ENCODE measurements at places on chromosomes 5 and 9.

DNA sequence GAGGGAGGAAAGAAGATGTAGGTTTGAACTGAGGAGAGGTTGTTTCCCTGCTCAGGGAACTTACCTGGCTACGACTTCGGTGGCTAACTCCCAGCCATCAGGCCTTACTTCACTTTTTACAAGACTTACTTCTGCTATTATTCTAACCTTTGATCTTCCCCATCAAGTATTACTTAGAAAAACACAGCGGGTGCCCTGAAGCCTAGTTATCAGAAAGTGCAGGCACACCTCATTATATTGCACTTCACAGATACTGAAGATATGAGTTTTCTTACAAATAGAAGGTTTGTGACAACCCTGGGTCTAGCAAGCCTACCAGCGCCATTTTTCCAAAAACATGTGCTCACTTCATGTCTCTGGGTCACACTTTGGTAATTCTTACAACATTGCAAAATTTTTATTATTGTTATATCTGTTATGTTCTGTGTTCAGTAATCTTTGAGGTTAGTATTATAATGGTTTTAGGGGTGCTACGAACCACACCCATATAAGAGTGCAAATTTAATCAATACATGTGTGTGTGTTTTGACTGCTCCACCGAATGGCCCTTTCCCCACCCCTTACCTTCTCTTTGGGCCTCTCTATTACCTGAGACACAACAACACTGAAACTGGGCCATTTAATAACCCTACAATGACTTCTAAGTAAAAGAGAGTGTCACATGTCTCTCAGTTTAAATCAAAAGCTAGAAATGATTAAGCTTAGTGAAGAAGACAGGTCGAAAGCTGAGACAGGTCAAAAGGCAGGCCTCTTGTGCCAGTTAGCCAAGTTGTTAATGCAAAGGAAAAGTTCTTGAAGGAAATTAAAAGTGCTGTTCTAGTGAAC, 2102.7 kb upstream of the WWC1 start:
- no peak for DNase-seq

GRCh38 chr5:6567068-6567467, 65.8 kb downstream of the NSUN2 start:
- no peak for DNase-seq

DNA sequence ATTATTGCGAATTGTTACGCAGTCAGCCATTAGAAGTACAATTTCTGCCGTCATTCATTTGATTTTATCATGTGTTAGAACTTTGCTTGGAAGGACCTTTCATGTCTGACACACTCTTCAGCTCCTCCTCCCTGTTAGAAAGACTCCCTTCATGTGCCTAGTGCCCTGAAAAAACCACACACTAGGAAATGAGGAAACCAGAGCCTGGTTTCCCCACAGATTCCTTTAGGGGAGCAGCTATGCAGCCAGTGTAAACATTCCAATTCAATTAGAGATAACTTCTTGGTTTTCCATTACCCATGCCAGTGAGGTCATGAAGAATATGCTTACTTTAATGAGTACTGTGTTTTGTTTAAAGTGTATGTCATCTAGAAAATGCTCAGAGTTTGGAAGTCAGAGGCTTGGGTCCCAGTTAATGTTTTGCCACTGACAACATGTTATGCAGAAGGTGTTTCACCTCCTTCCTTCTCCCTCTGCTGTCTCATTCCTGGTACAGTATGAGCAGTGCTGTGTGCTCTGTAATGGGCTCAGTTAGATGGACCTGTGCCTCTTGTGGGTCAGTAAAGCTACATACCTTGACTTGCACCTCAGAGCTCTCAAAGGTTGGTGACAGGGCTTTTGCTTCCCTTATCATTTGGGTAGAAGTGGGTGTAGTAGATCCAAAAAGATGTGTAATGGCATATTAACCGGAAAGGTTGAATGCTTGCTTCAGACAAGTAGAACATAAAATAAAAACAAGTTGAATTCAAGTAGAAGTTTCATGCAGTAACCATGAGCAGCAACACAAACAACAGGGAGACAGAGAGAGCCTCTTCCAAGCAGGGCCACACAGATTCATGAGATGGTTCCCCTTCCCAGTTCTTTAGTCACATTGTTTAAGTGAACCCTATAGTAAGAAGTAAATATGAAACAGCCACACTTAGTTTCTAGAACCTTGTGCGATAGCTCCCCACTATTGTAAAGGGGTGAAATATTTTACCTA, 52.6 kb upstream of the TNFAIP8 start:
- no peak for DNase-seq

- no peak for DNase-seq
These were observed 13.2 kb downstream of the CSF1R start for GRCh38 chr5:150073086-150073625.

- no peak for DNase-seq
These were observed 13.8 kb upstream of the ANXA1 start for GRCh38 chr9:73137914-73138313.

GRCh38 chr5:24624872-24625271, 19.9 kb downstream of the CDH10 start:
- no peak for DNase-seq

GRCh38 chr9:134557331-134557730, 84.3 kb upstream of the COL5A1 start:
- no peak for DNase-seq

DNA sequence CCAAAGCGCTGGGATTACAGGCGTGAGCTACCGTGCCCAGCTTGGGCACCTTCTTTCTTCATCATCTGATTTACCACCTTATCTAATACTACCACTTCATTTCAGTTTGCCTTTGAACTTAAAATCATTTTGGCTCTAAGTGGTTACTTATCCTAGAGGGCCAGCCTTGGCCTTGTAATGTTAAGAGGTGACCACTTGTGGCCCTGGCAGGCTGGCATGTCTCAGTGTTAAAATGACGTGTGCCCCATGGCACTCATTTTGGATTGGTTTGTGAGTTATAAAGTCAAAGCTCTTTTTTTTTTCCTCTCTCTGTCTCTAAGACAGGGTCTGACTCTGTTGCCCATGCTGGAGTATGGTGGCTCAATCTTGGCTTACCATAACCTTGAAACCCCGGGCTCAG, 17.8 kb downstream of the HABP4 start:
- no peak for DNase-seq

DNA sequence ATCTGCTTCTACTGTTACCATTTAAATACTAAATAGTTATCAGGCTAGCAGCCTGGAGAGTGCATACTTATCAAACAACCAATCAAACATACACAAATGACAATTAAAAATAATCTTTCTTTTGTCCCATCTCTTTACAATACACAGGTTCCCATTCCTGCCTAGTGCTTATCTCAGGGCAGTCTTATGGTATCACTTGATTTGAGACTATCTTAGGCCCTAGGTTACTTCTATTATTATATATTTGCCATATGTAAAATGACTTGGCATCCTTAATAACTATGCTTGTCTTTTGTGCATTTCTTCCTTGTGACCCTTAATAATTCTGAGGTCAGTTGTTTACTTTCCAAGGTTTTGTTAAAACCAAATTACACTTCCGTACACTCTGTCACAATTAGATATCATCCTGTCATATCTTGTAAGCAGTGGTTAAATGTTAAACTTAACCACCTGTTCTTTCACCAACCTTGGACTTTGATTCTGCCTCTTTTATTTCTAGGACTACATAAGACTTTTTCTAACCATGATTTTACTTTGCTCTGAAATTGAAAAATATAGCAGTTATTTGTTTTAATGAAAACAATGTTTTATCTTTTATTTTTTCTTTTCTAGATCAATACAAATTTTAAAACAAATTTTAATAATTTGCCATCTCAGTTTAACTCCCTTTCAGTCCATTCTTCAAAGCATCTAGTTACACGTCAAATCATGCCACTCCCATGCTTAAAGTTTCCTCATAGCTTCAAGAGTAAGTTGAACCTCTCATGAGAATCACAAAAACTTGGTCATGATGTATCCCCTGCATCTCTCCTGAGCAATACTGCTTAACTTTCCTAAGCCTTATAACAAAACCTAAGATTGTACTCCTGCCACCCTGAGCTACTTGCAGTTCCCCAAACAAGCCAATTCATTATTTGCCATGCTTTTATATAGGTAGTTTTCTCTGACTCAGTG, 281.3 kb downstream of the HCN1 start:
- DNase-seq = no peak

- DNase-seq = no peak
These were observed 254.1 kb upstream of the IRX4 start for GRCh38 chr5:2136728-2137333.

DNA sequence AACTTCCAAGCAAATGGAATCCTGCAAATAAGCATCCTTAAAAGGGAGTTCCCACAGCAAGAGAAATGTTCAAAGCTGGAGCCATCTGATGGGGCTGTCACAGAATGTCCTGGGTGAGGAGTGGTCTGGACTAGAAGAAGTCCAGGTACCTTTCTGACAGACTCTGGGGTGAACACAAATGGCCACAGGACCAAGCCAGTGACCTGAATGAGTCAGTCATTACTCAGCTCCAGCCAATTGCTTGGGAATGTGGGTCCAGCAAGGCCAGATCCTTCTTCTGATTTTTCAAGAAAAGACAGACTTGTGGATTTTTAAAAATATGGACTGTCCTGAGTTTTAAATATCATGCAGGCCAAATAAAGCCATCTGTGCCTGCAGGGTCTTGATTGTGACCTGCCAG, 30.1 kb downstream of the GALNT10 start:
- DNase-seq = no peak

DNA sequence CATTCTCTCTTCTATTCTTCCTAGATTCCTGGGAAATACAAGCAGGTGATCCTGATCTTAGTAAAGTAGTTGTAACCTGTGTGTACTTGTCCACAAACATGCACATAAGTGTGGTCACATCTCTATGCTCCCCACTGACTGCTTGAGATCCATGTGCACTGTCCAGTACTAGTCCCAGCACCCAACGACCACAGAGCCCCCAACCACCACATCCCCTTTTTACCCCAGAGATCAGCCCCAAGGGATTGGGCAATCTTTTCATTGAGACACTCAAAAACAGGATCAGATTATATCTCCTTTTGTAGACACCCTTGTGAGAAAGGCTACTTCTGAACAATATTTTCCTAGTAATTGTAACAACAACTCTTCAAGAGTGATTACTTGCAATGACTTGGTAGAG, 240.6 kb downstream of the ACTL7B start:
- DNase-seq = no peak

DNA sequence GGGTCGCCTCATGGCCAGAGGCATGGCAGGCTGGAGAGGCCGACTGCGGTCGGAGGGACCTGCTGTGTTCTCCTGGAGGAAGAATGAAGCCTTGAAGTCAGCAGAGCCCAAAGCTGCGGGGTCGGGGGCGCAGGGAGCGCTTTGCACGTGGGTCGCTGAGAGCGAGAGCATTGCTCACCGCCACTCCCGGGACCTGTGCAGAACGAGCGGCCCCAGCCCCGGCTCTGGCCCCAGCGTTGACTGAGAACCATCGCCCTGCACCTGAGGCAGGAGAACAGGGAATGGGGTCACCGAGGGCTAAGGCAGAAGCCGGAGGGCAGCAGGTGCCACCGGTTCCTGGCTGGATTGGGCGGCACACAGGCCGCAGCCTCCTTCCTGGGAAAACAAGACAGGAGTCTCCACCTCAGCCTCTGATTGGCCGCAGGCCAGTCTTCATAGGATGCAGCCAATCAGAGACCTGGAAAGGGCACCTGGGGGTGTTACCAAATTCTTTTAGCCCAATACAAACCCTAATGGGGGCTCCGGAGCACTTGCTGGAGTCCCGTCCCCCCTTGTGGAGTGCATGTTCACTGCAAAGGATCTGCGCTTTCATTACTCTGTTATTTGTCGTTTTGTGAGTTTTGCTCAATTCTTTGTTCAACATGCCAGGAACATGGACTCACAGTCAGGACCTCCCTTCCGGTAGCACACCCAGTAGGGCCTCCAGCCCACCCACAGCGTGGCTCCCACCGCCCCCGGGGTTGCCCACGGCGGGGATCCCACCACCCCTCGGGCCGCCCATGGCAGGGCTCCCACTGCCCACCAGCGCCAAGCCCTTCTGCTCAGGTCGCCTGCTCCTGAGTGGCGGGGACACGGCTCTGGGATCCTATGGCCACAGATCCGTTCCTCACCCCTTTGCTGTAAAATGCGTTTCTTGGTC, 24.7 kb upstream of the SLC6A19 start:
- no peak for DNase-seq

- no peak for DNase-seq
These were observed 1114.0 kb downstream of the PTPRD start for GRCh38 chr9:9498846-9499245.

- no peak for DNase-seq
These were observed 356.1 kb downstream of the TUSC1 start for GRCh38 chr9:25322142-25322541.

- no peak for DNase-seq
These were observed 17.0 kb upstream of the ISOC1 start for GRCh38 chr5:129077433-129078075.

DNA sequence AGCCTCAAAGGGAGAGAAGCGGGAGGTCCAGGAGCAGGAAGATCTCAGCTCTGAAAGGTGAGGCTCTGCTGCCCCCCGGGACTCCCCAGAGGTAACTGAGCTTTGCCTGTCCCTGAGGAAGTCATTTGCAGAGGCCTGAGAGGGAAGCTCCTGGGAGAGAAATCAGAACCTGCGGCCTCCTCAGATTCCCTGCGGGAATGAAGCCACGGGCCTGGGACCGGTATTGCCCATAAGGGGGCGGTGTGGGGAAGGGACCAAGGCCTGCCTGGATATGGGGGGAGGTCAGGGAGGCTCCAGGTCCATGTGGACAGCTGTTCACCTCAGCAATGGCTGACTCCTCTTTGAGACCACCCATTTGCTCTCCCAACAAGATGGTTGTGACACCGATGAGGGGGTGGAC, 1.3 kb downstream of the SPATA31E1 start:
- DNase-seq = no peak

DNA sequence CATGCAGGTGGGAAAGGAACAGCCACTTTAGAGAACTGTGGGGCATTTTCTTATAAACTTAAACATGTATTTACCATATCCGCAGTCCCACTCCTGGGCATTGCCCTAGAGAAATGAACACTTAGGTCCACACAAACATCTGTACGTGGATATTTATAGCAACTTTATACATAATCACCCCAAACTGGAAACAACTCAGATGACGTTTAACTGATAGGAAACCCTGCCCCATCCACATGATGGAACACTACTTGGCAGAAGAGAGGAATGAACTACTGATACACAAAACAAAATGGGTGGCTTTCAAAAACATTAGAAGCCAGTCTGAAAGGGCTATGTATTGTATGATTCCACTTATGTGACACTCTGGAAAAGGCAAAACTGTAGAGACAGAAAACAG, 22.4 kb downstream of the ECM2 start:
- DNase-seq = no peak

- no peak for DNase-seq
These were observed 137.0 kb downstream of the FER start for GRCh38 chr5:108884736-108885135.

GRCh38 chr5:92337772-92338234, 954.7 kb upstream of the ARRDC3 start:
- DNase-seq = no peak

DNA sequence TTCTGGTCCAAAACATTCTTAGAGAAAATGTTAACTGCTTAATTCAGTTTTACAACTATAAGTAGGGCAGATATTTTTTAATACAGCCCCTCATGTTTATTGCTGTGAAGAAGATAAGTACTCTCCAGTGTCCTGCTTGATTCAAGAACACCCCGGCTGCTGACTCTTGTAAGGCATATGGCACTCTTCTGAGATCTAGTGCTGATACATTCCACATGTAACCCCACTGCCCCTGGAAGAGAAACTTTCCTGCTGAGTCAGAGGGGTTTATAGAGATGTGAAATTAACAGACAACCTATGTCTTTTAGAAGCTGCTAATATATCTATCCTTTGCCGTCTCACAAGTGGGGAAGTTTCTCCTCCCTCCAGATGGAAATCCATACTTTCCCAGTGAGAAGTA, 1.0 kb upstream of the MINAR2 start:
- no peak for DNase-seq

GRCh38 chr5:72252574-72253155, 67.4 kb downstream of the MRPS27 start:
- no peak for DNase-seq

Measured in activated CD8-positive, alpha-beta memory T cell treated with anti-CD3 and anti-CD28 coated beads for 1 hour (primary cell).